ENCODE measurements at places on chromosomes 12 and 14. TPM values are rescaled to one million over a fixed set of nuclear protein-coding genes. Genes with fewer than 3 reads are reported as not detected.

Gene ERBB3
- 1.7 TPM for total RNA-seq

Gene HOXC13
- 37.6 TPM for total RNA-seq

Gene KRT80
- 38.7 TPM for total RNA-seq

Gene TNFAIP2
- total RNA-seq, result 294 TPM

Gene TMEM30B
- 0.42 TPM for total RNA-seq

Gene ARID4A
- 3.2 TPM for total RNA-seq

Gene HRK
- 1.6 TPM for total RNA-seq

Gene LGR5
- not detected for total RNA-seq

Gene DTD2
- 17.0 TPM for total RNA-seq

Gene RNU6-8
- total RNA-seq, result not detected

Gene PYGL
- total RNA-seq, result 172 TPM
